ENCODE measurements at places on chromosomes 3 and 15.

DNA sequence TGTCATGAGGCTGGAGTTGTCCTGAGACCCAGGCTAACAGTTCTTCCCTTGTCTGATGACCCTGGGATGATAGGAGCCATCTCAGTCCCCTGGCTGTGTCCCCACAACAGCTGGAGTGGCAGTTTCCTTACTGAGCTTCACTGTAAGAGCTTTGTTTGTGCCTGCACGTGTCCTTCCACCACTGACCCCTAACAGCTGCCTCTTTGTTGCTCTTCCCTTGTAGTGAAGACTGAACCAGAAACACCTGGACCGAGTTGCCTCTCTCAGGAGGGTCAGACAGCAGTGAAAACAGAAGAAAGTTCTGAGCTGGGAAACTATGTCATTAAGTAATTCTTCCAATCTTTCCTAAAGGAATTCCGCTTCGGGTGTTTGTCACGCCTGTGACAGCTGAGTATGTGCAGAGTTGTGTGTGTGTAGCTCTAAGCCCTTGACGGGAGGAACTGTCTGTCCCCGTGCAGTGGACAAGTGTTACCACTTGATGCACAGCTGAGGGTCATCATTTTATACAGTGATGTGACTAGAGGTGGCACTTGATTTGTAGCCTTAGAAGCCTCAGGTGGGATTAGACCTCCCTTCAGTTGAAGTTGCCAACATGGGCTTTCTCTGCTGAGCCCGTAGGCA, 25.0 kb downstream of the MAP6D1 start:
- DNase-seq: no peak

- DNase-seq: no peak
Measured at GRCh38 chr3:12356996-12357395, 68.1 kb downstream of the PPARG start.

GRCh38 chr15:66700412-66700801, 1.6 kb upstream of the SMAD6 start:
- no peak for DNase-seq

DNA sequence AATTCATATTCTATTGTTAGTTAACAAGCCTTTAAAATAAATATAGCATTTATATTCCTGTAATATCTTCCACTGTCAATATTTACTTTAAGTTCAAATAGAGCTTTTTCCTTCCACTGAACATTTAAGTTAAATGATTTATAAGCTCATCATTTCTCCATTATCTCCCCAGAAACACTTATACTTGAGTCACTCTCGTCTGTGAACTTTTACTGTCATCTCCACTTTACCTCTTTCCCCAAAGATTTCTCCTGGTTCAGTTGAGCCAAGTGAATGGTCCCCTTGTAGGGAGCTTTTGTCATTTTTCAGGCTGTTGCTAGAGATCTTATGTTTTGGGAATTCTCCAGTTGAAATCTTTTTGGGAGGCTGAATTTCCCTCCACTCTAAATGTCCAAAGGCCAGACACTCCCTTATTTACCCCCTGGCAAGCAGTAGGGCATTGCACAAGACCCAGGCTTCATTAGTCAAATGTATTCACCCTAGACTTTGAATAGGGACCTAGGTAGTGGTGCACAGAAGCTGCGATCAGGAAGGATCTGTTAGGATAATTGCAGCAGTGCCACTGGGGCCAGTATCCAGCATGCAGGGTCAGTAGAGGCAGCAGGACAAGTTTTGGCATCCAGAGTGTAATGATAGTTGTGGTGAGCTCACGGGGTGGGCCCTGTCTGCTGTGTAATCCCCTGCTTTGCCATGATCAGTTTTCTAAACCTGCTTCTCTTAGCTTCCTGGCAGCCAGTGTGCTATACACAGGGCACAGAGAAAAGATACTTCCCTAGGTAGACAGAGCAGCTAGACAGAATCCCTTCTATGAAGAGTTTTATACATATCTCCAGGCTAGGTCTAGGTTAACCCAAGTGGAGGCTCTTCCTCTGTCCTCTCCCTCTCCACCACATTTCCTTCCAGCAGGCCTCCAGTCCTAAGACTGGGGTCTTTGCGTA, 356.5 kb upstream of the SLCO3A1 start:
- no peak for DNase-seq

- DNase-seq: no peak
Measured at GRCh38 chr3:64187065-64187959, 38.0 kb downstream of the PRICKLE2 start.

DNA sequence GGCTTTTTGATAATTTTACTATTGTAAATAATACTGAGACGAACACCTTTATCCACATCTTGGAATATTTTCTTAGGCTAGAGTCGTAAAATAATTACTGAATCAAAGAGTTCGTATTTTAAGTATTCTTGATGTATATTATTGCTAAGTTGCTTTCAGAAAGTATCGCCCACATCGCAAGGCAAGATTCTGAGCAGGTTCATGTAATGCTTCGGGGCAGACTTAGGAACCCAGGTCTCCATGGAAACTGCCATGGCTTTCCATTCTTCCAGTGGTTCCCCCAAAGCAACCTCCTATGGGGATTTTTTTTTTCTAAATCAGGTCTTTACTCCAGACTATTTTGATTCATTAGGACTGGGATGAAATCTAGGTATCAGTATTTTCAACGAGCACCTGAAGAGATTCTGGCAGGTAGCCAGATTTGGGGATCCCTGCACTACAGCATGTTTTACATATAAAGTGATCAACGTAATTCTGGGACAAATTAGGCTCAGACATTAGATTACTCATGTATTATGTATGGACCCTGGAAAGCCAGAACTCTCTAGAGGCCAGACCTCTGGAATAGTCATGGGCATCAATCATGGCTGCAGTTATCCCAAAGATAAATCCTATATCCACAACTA, 86.5 kb downstream of the B3GNT5 start:
- no peak for DNase-seq

- no peak for DNase-seq
Measured at GRCh38 chr15:27623560-27624305, 475.4 kb downstream of the OCA2 start.

- no peak for DNase-seq
Measured at GRCh38 chr15:99732124-99732750, 1.0 kb downstream of the LYSMD4 start.

- DNase-seq: peak; percentile 53
Measured at GRCh38 chr3:50194128-50194902, 2.9 kb downstream of the GNAT1 start.

DNA sequence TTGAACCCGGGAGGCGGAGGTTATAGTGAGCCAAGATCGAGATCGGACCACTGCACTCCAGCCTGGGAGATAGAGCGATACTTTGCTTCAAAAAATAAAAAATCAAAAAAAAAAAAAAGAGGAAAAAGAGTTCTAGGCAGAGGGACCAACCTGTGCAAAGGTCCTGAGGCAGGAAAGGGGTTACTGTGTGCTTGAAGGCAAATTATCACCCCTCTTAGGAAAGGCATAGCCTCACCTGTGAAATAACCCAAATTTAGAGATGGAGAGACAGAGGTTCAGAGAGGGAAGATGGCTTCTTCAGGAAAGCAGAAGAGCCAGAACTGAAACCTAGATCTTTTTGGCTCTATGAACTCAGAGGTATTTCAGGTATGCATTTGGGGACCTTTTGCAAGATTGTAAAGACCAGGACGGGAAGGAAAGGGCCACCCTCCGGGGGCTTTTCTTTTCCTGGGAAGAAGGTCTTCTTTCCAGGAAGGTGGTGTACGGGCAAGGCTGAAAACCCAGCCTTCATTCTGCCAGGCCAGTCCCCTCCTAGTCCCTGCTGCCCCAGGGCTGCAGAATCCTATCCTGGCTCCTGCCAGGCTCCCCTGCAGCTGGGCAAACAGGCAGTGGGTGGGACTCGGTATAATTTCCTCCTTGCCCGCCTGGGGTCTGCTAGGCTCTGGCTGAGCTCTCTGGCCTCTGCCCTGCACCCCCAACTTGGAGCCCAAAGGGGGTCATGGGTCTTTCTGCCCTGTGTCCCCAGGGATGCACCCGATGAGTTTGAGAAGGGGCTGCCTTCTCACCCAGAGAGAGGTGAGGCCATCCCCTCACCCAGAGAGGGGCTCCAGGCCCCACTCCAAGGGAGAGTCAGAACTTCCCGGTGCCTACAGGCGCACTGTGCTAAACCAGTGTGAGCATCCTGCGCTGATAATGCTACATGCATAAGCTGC, 14.4 kb upstream of the CSK start:
- DNase-seq: no peak

DNA sequence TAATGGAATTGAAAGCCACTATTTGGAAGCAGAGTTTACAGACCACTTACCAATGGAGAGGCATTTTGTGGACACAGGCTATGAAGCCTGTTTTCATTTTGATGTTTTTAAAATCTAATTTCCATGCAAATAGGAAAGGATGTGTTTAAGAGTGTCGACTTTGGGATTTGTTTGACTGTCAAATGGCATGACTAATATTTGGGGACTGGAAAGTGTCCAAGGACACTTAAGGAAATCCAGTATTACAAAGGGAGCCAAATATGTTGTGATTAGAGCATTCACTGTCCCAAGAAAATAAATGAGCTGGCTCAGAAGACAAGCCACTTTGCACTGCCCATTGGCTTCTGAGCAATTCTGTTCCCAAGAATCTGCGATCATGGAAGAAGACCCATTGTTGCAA, 34.0 kb upstream of the SLC6A11 start:
- no peak for DNase-seq

DNA sequence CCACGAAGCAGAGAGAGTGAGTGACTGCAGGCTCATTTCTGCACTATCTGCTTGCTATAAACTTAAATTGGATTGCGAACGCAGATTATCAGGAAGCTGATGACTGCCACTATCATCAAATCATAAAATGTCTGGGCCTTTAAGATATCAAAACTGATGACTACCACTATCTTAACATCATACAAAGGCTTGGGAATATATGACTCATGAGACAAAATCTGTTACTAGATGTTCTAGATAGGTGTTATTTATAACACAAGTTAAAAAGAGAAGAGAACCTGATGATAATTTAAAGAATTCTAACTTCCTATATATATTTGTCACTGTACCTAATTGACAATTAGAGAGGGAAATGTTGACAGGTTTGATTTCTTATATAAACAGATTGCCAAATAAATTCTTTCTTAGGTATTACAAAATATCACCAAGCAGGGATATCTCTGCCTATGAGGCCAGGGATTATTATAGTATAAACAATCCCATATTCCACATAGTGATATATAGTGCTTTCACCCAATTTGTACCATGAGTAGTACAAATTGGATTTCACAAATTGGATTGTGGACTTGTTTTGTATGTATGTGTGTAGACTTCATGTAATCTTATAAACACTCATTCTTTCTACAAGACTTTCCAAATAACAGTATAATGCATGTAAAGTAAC, 1157.2 kb downstream of the ROBO1 start:
- DNase-seq: no peak

DNA sequence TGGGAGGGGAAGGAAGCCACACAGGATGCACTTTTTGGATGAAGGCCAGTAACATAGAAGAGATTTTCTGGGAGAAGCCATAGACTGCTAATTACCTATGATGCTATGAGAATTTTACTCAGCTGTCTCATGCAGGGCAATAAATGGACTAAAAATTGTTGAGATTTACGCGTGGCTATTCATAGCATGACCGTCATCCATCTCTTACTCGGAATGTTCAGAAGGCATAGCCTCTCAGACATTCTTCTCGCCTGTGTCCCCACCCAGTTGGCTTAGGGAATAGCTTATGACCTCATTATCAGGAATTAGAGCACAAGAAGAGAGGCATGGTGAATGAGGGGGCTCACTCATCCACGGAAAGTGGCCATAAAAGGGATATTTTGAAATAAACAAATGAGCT, 107.9 kb upstream of the ATP10A start:
- DNase-seq: no peak
